KBM-7 (cell line): ENCODE measurements at places on chromosomes 11 and 22.

DNA sequence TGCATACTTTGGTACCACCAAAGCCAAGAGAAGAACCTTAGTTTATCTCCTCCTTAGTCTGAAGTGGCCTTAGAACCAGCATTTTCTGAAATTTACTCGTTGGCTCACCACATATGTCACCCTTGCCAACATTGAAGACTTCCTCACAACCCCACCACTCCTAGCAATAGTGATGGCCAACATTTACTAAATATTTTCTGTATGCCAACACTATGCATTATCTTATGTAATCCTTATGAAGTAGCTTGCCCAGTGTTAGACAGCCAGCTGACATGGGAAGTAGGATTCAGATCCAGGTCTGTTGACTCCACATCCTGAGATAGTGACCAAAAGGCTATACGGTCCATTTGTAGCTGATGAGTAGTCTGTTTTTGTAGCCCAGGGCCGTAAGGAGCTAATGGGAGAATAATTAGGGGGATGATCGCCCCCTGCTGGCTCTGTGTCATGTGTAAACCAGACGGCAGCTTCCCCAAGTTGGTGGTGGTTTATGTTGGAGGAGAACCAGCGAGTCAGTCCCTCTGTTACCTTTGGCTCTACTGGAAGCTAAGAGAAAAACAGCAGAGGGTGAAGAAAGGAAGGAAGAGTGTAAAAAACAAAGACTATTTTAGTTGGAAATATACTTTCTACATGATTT, 120.5 kb upstream of the RASSF10 start:
- DNase-seq, result peak; percentile 81

DNA sequence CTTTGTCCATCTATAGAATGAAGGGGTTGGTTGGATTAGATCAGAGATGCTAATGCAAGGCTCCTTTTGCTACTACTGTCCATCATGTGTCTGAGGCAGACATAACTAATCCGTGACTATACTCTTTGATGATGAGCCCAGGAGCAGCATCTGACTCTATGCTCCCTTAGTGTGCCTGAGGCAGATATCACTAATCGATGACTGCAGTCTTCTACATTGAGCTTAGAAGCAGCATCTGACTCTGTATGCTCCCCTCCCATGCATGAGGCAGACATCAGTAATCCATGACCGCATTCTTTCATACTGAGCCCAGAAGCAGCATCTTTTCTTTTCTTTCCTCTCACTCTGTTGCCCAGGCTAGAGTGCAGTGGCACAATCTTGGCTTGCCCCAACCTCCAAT, 4.2 kb downstream of the TCN2 start:
- DNase-seq, result no peak

- no peak for DNase-seq
Observed at GRCh38 chr22:49257551-49257961, 570.1 kb downstream of the BRD1 start.

DNA sequence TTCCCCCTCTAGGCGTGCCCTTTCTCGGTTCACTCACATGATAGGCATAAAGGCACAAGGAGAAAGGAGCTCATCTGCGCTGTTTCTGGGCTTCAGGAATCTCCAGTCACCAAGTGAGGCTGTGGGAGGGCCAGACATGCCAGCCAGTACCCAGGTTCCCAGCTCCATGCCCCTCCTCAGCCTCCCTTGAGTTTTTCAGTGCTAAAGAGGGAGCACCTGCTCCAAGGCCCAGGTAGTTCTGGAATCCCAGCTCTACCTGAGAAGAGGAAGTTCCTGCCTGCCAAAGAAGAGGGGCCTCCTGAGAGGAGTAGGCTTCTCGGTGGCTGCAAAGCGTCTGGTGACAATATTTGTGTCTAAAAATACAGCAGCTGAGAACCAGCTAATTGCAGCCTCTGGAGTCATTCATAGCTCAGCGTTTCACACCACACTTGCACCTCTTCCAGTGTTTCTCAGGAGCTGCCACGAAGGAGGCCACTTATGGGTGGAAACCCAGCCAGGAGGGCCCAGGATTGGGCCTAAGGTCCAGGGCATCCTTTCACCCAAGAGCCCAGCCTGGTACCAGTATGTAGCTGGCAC, 197.4 kb downstream of the TRIM29 start:
- no peak for DNase-seq

DNA sequence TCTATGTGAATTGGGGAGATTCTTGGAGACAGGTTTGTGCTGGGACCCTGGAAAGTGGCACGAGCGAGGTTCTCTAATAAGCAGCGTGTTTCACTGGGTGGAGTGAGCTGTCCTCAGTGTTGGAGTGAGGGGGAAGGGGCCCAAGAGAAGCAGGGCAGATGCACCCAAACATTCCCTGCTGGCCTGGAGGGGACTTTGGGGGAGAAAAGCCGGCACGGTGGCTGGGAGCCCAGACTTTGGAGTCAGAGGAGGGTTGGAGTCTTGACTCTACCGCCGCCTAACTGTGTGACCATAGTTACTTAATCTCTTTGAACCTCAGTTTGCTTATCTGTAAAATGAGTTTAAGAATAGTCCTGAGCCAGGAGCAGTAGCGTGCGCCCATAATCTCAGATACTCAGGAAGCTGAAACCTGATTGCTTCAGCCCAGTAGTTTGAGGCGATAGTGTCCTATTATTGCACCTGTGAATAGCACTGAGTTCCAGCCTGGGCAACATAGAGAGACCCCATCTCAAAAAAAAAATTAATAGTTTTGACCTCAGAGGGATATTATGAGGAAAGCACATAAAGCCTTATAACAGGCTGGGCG, 614 bp downstream of the NR1H3 start:
- no peak for DNase-seq

- no peak for DNase-seq
Observed at GRCh38 chr11:20067665-20068064, 92.6 kb downstream of the DBX1 start.

- no peak for DNase-seq
Observed at GRCh38 chr11:88779577-88779976, 286.2 kb downstream of the GRM5 start.

DNA sequence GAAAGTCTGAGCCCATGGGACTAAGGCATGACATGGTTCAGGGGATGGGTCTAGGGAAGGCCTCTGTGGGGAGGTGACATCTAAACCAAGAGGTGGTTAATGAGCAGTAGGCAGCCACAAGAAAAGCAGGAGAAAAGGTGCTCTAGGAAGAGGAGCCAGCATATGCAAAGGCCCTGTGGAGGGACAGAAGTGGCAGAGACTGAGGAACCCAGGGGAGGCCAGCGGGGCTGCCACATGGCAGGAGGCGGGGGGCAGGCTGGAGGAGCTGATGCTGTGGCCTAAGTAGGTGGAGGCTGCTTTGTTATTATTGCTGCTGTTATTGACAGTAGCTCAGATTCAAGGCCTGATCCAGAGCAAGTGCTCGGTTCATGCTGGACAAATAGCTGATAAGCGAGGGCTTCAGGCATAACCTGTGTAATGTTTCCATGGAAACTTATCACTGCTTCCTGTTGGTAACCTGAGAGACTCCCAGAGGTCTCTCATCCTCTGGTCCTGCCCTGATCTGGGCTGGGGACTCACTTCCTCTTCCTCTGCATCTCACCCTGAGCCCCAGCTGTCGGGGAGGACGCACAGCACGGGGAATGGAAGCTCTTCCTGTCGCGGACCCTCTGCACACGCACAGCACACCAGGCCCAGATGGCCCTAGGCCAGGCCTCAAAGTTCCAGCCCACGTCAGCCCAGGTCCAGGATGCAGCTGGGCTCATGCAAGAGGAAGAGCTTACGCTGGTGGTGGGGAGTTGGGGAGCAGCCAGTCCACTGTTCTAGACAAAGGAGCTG, 75.2 kb upstream of the TP53I11 start:
- peak; percentile 57 for DNase-seq

DNA sequence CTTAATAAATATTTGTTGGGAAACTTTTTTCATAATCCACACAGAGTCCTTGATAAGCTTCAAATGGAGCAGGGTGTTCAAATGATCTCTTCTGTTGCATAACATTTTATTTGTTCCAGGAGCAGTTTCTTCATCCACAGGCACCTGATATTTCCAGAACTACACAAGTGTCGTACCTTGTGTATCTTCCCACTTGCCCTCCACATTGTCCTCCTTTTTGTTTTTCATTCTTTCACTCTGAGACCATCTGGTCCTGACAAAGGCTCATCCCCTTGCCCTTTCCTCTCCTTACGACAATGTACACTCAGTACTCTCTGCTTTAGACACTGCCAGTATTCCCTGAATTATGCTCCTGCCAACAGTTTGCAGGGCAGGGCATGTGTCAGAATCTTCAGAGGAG, 5.2 kb upstream of the AMOTL1 start:
- DNase-seq, result no peak

DNA sequence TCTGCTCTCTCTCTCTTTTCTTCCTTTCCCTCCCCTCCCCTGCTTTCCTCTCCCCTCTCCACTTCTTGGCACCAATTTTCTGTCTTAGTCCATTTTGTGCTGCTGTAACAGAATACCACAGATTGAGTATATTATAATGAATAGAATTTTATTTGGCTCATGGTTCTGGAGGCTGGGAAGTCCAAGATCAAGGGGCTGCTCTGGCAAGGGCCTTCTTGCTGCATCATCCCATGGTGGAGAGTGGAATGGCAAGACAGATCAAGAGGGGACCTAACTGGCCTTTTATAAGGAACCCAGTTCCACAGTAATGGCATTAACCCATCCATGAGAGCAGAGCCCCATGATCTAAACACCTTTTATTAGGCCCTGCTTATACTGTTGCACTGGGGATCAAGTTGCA, 44.5 kb downstream of the ST3GAL4 start:
- no peak for DNase-seq

GRCh38 chr22:19471572-19471971, 7.4 kb downstream of the UFD1 start:
- DNase-seq, result no peak

DNA sequence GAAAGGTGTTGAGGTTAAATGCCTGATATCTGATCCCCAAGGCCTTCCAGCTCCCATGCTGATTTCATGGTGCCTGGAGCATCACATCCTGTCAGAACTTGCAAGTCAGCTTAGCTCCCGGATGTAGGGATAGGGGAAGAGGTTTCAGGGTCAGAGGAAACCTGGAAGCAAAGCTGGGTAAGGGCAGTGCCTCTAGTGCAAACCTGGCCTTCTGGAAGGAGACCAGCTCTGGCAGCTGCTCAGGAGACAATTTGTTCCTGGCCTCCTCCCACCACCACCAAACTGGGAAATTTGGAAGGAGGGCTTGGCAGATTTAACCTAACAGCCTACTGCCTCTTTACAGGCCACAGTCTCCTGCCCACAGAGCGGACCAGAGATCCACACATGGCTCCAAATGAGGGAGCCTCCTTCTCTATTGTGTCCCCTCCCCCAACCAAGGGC, 9.2 kb upstream of the TSKU start:
- DNase-seq, result no peak

DNA sequence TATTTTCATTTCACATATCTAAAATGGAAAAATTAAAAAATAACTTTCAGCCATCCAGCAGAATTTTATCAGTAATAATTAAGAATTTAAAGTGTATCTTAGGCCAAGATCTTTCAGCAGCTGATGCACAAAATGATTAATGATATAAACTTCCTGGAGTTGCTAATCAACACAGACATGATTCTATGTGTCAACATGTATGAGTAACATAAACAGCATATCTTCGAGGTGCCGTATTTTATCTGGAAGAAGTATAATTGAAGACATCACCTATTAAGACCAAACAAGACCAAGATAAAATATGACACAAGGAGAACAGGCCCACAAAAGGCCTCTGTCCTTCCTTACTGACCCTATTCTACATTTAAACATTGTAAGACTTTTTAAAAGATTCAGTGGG, 45.2 kb downstream of the SLC5A12 start:
- no peak for DNase-seq

- DNase-seq, result peak; percentile 39
Observed at GRCh38 chr11:6746086-6746618, 25.6 kb downstream of the OR2AG2 start.

- DNase-seq, result no peak
Observed at GRCh38 chr11:45343444-45343843, 57.3 kb upstream of the SYT13 start.

DNA sequence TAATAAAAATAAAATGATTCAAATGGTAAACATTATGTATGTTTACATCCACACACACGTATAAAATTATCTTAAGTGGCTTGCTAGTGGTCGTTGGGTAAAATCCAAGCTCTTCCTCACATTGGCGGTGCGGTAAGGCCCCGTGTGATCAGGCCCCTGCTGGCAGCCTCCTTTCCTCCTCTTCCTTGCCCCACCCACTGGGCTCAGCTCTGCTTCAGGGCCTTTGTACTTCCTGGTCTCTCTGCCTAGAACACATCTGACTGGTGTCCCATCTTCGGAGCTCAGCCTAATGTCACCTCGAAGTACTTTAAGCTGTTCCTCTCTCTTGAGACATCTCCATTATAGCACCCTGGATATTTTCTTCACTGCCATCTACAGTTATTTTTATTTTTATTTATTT, 52.8 kb downstream of the OSBP2 start:
- DNase-seq, result no peak

DNA sequence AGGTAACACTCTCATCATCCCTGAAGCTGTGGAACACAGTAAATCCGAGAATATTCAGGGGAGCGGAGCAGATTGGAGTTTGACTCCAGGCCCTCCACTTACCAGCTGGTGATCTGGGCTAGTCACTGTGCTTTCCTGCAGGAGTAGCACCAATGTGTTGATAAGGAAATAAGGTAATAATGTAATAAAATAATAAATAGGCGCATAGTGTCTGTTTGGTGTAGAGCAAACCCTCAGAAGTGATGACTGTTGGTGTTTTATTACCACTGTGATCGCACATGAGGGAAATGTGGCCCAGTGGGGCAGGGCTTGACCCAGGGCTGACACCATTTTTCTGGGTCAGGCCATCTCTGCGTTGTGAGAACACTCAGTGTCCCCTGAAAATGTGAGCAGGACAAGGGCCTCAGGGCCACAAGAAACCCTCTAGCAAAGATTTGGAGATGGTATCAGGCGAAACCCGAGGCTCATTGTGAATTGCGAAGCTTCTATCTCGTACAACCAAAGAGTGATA, 563.9 kb upstream of the B3GAT1 start:
- no peak for DNase-seq

DNA sequence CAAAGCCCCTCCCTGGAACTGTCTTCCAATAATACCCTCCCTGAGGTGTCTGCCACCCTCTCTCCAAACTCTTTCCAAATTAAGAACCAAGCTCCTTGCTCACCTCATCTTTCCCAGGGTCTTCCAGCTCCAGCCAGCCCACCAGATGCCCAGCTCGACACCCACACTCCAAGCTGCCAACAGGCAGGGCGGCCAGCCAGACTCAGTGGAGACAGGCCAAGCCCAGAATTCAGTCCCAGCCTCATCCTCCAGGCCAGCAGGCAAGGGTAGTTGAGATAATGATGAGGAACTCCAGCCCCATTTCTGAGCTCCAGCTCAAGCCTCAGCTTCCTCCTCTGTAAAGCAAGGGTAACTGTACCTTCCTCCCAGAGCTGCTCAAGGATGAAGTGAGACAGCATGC, 132.9 kb downstream of the CHST1 start:
- no peak for DNase-seq

GRCh38 chr11:23604966-23605365, 744.7 kb upstream of the CCDC179 start:
- no peak for DNase-seq
